ENCODE measurements at places on chromosomes 5 and 9.

DNA sequence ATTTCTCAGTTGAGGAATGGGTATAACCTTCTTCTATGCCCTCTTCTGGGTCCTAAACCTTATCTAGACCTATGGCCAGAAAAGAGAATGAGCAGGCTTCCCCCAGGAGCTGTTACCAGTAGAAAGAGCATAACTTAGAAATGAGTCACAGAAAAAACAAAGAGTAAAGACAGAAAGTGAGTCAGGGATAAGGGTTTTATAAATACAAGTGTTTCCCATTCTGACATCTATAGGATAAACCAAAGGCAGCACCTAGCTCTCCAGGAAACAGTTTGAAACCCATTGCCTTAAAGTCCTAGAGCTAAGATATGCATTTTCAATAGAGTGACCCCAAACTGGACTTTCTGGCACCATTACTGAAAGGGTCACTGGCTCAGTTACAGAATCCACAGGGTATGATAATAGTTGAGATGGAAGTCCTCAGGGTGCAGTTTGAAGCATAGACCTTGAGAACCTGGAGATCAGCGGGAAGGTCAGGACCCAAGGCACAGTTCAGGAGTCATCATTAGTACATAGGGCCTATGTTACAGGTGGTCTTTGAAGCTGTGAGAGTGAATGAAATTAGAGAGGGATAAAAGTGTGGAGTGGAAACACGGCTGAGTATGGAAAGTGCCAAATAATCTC lies 42.7 kb upstream of the LIFR start:
- DNase-seq = no peak

DNA sequence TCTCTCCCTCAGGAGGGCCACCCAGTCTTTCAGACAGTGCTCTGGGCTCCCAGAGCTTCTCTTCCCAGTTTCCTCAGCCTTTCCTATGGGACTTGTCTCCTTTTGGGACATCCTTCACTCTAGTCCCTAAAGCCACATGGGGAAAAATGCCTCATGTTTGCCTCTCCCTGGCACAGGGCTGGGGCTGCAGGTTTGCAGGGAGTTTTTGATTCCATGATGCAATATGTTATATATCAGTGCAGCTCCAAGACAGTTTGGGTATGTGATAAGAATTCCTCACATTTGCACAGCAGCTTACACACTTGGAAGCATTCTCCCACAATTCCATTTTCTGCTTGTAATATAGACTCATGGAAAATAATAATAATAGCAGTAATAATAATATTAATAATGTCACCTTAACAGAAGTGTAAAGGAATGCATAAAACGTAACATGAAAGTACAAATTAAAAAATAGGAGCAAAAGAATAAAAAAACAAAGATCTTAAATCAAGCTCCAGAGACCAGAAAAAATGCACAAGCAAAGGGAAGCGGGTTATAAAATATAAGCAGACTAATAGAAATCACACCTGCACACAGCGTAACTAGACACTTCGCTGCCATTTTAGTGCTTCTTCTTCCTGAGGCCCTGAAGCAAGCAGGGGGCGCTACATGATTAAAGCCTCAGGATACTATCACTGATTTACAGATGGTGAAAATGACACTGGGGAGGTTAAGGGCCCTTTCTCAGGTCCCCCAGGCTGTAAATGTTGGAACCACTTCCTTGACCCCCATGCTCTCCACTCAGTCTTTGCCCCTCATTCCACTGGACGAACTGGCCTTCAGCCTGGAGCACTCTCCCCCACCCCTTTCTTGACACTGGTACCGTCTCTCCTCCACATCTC lies 70.0 kb upstream of the IL17B start:
- peak; percentile 51 for DNase-seq

DNA sequence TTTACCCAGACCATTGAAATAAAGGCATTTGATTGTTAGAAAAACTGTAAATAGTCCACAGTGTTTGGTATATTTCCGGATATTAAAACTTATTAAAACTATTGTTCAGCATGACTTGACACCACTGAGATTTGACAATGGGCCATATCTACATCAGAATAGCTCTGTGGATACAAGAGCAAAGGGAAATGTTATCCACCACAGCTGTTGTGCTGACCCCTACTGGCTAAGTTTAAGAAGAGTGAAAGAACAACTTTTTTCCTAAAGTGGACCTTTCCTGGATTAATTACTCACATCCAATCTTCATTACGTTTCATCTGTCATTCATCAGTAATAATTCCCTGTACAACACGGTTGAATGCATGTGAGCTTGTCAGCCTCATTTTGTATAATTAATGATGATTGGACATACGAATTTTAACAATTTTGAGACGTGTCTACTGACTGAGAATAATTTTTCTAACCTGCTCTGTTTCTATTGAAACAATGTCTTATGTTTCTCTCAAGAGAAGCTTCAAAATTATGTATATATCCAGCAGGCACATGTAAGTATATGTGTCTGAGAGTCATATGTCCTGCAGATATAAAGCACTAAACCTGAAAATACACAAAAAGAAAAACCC lies 1952.6 kb downstream of the MAT2B start:
- peak; percentile 18 for DNase-seq

DNA sequence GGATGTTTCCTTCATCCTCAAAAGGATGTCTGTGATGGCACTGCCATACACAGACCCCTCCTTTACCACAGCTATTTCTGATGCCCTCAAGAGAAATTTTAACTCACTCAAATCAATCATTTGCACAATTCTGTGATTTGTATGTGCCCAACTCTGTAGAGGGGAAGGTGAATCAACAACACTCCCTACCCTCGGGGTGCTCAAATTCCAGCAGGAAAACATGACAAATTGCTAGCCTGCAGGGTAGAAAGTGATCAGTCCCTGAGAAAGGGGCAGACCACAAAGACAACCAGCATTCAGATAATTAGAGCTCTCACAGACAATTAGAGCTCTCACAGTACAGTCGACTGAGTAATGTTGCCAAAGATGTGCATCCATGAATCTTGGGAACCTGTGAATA lies 45.3 kb upstream of the FOXE1 start:
- DNase-seq = no peak

DNA sequence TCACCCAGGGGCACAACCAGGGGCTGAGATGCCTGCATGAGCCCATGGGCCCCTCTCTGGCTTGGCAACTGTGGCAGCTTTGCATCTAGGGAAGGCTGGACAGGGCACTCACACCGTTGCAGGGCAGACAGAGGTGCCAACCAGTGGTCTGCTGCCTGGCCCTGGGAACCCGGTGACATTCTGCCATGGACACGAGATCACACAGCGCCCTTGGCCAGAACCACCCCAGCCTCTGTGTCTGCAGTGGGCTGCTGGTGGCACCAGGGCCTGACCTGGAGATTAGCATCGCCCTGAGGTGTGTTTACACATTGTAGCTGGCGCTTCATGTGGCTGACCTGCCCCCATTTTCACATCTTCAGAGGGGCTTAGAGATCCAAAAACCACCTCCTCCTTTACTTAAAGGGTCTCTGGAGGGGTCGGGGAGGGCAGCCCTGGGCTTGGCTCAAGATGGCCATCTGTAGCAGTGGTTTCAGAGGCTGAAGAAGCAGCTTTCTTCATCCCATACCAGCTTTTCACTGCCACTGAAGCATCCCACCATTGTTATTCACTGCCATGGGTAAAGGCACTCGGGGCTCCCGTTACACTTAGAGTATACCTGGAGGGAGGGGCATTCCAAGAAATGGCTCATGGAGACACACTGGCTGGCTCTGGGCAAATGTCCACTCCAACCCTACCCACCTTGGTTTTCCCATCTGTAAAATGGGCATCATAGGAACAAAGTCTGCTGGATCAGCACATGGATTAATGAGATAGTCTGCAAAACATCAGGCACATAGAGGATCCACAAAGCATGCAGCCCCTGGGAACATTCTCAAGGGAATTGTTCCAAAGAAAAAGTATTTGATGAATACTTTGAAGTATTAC lies 11.4 kb downstream of the DCANP1 start:
- DNase-seq = no peak

Data from lung microvascular endothelial cell (primary cell).